Upper lobe of right lung (tissue), 1 donor: ENCODE measurements at places on chromosomes 13 and 19. TPM values are rescaled to one million over a fixed set of nuclear protein-coding genes. Genes with fewer than 3 reads are reported as not detected.

TNFSF13B gene
- 12.2 TPM for total RNA-seq

KLC3 gene
- 1.8 TPM for total RNA-seq

PTOV1 gene
- 104 TPM for total RNA-seq

TARM1 gene
- total RNA-seq, result not detected

GPR12 gene
- total RNA-seq, result not detected

FAM216B gene
- total RNA-seq, result not detected

BORA gene
- 3.0 TPM for total RNA-seq
